Activated B cell treated with CpG ODN at 0.5 μM for 24 hours (primary cell): ENCODE measurements at places on chromosomes 7 and 10.

- no peak for DNase-seq
These were observed 916.6 kb downstream of the IPMK start for GRCh38 chr10:57351076-57351475.

GRCh38 chr7:2527505-2528467 lies 8.2 kb downstream of the LFNG start:
- no peak for DNase-seq

- DNase-seq = no peak
These were observed 70.1 kb downstream of the ADCY1 start for GRCh38 chr7:45644237-45644636.

DNA sequence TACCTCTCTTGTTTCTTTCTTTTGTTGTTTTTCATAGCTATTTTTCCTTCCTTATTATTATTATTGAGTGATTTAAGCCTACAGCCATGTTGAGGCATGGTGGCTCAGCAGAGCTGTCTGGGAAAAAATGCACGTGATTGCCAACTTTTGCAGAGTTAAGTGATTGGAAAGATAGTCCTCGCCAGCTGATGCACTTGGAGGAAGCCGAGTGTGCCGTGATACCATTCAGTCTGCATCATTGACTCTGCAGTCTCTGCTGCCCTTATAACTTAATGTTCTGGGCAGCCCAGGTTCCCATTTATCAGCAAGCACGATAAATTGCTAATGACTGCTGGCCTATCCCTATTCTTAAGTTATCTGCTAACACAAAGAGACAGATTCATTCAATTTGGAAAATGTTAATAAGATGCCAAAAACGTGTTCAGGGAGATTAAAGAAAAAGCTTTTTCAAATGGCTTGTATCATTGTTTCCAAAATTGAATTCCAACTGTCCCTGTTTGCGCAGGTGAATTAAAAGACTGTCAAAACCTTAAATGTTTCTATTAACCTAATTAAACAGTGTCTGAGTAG lies 232.9 kb upstream of the NPY start:
- DNase-seq = no peak

- no peak for DNase-seq
These were observed 4.5 kb upstream of the ZNF438 start for GRCh38 chr10:31036209-31036608.
